ENCODE measurements at places on chromosomes 7 and 10.

DNA sequence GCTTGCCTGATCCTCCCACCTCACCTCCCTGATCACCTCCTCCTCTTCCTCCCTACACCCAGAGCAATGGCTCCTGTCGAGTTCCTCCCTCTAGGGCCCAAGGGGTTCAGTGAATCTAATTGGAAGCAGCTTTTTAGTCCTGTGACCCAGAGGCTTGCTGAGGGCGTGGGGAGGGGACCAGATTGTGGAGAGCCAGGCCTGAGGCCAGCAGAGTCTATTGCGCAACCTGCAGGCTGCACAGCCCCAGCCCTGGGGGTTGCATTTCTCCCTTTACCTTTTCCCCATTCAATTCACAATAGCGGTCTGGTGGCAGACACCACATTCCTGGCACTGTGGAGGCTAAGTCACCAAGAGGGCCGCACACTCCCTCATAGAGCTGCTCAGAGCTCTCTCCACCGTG is 32.5 kb downstream of the GHRHR start:
- no peak for DNase-seq

DNA sequence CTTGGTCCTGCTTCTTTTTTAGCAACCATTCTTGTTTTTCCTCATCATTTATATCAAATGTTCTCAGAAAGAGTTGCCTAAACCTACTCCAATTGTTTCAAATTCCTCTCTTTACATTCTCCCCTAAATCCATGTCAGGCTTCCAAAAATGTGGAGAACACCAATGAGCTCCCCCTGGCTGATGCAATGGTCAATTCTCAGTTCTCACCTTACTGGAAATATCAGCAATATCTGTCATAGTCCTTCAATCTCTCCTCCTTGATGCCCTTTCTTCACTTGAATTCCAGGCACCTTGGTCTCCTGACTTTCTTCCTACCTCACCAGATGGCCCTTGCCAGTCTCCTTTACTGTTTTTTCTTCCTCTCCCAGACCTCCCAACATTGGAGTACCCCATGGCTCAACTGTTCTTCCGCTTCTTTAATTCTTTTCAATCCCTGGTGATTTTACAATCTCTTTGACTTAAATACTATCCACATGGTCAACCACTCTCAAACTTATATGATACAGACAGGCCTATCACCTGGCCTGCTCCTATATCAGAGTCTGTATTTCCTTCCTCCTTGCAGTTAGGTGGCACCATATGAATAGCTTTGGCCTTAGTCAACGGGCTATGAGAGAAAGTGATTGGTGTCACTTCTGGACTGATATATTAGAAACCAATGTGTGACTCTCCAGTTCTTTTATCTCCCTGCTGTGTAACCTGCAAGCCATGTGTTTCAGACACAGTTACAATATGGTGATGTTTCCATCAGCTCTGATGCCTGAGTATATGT is 47.4 kb upstream of the CAV2 start:
- DNase-seq = no peak

- no peak for DNase-seq
These were observed 106.2 kb upstream of the GPR141 start for GRCh38 chr7:37577412-37577811.

DNA sequence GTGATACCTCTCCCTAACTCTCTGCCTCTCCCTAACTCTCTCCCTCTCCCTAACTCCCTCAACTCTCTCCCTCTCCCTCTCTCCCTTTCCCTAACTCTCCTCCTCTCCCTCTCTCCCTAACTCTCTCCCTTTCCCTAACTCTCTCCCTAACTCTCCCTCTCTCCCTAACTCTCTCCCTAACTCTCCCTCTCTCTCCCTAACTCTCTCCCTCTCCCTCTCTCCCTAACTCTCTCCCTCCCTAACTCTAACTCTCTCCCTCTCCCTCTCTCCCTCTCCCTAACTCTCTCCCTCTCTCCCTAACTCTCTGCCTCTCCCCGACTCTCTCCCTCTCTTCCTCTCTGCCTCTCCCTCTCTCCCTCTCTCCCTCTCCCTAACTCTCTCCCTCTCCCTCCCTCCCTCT is 2.0 kb upstream of the PTPRN2 start:
- no peak for DNase-seq

- DNase-seq = no peak
These were observed 17.9 kb downstream of the FGFBP3 start for GRCh38 chr10:91891125-91892001.

DNA sequence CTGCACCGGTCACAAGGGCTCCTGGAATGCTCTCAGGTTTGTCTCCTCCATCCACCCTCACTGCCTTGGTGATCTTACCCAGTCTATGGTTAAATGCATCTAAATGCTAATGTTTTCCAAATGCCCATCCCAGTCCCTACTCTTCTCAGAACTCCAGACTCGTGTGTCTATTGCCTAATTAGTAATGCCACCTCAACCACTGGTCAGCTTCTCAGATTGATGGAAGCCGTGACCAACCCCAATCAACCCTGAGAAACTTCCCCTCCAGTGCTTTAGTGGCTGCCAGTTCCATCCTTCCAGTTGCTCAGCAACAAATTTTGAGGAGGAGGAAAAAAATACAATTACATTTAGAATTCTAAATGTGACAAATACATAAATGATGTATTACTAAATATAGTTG is 18.6 kb downstream of the NUDCD3 start:
- DNase-seq = no peak

DNA sequence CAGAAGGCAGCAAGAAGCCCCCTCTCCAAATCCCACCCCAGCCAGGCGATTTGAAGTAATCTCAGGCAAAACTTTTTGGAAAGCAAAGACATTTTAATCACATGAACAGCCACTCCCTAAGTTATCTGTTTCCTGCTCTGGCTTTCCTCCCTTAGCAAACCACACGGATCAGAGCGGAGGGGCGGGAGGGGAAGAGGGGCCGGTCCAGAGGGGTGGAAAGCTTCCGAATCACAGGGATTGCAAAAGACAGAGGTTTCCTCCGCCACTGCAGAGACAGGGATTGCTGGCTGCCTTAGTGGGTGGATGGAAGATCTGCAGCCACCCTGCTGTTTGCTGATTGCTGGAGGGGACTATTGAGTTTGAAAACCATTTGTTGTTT is 41.2 kb downstream of the ZCCHC24 start:
- DNase-seq = no peak

GRCh38 chr7:73888959-73889358 is 28.0 kb downstream of the TMEM270 start:
- no peak for DNase-seq

DNA sequence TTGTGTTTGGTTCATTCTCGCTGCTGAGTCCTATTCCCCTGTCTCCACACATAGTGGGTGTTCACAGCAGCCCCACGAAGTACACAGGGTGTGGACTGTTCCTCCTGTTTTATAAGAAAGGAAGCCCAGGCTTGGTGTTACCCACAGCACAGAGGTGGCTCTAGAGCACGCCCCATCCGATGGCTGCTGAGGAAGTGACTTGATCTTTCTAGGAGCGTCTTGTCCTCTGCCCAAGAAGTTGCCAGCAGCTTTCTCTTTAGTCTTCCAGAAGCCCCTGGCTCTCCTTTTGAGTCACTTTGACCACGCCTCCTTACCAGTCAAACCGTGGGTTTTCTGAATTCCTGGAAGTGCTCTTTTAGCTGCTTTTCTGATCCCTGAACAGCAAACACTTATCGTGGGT is 94.0 kb downstream of the GRK5 start:
- DNase-seq = no peak

GRCh38 chr7:120160166-120160565 is 112.8 kb upstream of the KCND2 start:
- DNase-seq = no peak

GRCh38 chr7:55065079-55065478 is 46.3 kb downstream of the EGFR start:
- DNase-seq = no peak

GRCh38 chr10:77531441-77532001 is 106.1 kb downstream of the KCNMA1 start:
- no peak for DNase-seq

DNA sequence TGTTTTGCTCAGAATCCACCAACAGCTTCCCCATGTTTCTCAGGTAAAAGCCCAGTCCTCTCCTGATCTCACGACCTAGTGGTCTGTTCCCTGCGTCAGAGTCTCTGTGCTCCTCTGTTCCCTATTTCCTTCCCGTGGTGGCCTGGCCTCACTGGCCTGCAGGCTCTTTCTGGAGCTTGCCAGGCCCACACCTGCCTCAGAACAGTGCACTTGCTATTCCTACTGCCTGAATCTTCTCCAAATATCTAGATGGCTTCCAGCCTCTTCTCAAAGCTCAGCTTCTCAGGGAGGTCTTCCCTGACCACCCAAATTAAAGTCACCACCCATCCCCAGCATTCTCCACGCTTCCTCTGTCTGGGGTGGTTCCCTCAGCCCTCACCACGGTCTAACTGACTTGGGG is 165.3 kb downstream of the USP6NL start:
- no peak for DNase-seq

- no peak for DNase-seq
These were observed 52.1 kb upstream of the NME8 start for GRCh38 chr7:37796138-37796775.
